GM23248 (cell line): ENCODE measurements at places on chromosomes 2 and 18. TPM values are rescaled to one million over a fixed set of nuclear protein-coding genes. Genes with fewer than 3 reads are reported as not detected.

GRCh38 chr2:147222506-147222905, 622.3 kb upstream of the ACVR2A start:
- no peak overlapping the region for H3K27ac ChIP-seq
- no peaks in the 10 kb centered on the region for H3K4me1 ChIP-seq
- H3K27me3 ChIP-seq: no peaks in the 10 kb centered on the region
- H3K36me3 ChIP-seq: no peaks in the 10 kb centered on the region
- no peak for DNase-seq
- no peak overlapping the region for H3K4me3 ChIP-seq

- no peaks in the 10 kb centered on the region for H3K27me3 ChIP-seq
- no peaks in the 10 kb centered on the region for H3K4me1 ChIP-seq
- H3K36me3 ChIP-seq: no peaks in the 10 kb centered on the region
- no peak for DNase-seq
These were observed 24.8 kb downstream of the RAB27B start for GRCh38 chr18:54852780-54853675.

Gene ACMSD
- not detected in 2 replicates for total RNA-seq

DNA sequence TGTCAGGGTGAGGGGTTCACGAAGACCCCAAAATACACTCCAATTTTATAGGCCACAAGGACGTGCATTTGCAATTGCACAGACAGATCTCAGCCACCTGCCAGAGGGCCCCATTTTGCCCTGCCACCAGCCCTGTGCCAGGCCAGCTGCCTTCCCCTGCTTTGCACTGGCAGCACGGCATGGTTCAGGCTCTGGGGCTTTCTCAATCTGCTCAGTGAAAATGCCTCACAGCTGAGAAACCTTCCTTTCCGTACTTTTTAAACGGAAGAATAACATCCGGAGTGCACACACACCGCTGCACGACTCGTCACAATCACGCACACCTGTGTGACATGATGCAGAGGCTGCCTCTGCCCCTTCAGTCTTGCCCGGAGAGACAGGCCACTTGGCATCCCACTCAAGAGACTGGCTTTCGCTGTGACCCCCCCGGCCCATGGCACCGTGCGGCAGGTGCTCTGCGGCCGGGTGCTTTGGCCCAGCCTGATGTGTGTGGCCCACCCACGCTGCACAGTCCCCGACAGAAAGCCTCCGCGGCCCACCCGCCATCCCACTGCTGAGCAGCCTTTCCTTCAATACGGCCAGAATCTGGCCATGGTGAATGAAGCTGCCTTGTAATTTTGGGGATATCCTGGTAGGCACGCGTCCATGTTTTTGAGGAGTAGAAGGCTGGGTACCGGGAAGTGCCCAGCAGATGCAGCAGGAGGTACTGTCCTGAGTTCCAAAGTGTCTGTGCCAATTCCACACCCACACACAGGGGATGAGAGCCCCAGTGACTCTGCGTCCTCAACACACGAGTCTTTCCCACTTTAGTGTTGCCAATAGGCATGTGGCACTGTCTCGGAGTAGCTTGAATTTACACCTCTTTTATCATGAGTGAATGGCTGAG, 88.8 kb downstream of the USP40 start:
- H3K36me3 ChIP-seq: peaks cover 16% of the 10 kb centered on the region; the same call in 1 of the 2 replicates
- no peak overlapping the region for H3K4me3 ChIP-seq
- H3K27me3 ChIP-seq: no peaks in the 10 kb centered on the region
- no peak for DNase-seq

Gene GTF2A1L
- 0.13 and 0.76 TPM in 2 replicates for total RNA-seq

Gene PLEKHB2
- 75.8 and 94.7 TPM in 2 replicates for total RNA-seq
